ENCODE measurements at places on chromosomes 6 and 20. TPM values are rescaled to one million over a fixed set of nuclear protein-coding genes. Genes with fewer than 3 reads are reported as not detected.

GRCh38 chr6:67914419-67914818 is 720.7 kb upstream of the ADGRB3 start:
- DNase-seq = no peak

DNA sequence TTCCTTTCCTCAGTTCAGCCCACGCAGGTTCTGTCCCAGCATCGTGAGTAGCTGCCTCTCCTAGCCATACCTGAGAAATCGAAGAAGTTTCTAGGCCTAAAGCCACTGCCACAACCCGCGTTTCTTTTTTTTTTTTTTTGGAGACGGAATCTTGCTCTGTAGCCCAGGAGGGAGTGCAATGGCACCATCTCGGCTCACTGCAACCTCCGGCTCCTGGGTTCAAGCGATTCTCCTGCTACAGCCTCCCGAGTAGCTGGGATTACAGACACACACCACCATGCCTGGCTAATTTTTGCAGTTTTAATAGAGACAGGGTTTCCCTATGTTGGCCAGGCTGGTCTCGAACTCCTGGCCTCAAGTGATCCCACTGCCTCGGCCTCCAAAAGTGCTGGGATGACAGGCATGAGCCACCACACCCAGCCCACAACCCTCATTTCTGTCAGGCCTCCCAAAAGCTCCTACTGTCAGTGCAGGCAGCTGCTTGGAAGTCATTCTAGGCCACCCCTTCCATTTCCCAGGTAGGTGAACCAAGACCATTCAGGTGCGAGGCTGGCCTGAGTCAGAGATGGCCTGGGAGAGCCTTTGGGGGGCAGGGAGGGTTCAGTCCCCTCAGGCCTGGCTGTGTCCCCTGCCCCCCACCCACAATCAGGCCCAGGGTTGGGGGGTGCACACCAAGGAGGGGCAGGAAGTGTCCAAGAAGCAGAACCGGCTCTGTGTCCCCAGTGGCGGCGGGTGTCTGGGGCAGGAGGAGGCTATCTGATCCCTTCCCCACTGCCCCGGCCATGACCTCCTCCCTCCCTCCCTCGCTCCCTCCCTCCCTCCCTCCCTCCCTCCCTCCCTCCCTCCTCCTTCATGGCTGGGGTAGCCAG is 47.2 kb downstream of the NOL4L start:
- no peak for DNase-seq

DNA sequence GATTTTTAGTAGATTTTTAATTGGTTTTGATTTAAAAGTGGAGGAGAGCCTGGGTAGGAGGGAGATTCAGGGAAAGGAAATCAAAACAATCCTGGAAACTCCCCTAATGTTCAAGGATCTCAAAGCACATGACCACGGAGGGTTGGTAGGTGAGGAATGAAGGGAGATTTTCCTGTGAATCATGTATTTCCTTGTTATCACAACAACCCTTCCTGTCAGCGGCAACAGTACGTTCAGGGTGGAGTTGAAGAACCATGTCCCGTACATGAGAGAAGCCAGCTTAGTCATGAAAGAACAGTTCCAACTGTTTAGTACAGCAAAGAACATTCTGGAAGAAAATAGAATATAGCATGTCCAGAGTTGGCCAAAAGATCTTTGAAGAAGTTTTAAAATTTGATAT is 79.4 kb upstream of the SCAF8 start:
- DNase-seq = peak; percentile 70

DNA sequence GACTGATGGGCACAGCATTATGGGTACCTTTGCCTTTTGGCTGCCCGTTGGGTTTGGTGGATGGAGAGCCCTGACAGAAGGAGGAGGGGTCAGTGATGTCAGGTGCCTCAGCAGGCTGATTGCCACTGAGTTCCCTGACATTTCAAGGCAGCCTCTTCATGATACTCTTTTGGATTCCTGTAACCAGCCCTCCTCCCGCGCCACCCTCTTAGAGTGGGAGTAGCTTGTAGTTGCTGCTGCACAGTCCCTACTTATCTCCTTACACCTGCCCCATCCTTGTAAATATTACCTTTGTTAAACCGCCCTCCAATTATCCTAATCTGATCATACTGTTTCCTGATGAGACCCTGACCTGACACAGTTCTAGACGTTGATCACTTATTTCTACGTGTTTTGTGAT is 140.0 kb downstream of the CFAP61 start:
- no peak for DNase-seq

- DNase-seq = no peak
Measured at GRCh38 chr6:328136-328670, 35.9 kb downstream of the DUSP22 start.

DNA sequence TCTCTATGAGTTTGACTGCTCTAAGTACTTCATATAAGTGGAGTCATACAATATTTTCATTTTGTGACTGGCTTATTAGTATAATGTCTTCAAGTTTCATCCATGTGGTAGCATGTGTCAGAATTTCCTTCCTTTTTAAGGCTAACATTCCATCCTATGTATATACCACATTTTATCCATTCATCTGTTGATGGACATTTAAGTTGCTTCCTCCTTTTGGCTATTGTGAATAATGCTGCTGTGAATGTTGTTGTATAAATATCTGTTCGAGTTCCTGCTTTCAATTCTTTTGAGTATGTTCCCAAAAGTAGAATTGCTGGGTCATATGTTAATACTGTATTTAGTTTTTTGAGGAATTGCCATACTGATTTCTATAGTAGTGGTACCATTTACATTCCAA is 79.5 kb downstream of the PTPRA start:
- no peak for DNase-seq

- no peak for DNase-seq
Measured at GRCh38 chr20:35451295-35451694, 4.1 kb upstream of the CEP250 start.

- DNase-seq = no peak
Measured at GRCh38 chr6:78353040-78353439, 514.3 kb upstream of the IRAK1BP1 start.

- DNase-seq = no peak
Measured at GRCh38 chr20:37111926-37112455, 16.2 kb upstream of the RBL1 start.

GRCh38 chr6:19759117-19759880 is 77.9 kb upstream of the ID4 start:
- DNase-seq = no peak

EYA2 gene
- 15.4 TPM for total RNA-seq

LTV1 gene
- total RNA-seq = 4.6 TPM

Data from ascending aorta (tissue), 2 donors.